ENCODE measurements at places on chromosomes 16 and 17. TPM values are rescaled to one million over a fixed set of nuclear protein-coding genes. Genes with fewer than 3 reads are reported as not detected.

The C16orf92 gene
- not detected for total RNA-seq

GRCh38 chr17:76260669-76261068 is 4.5 kb upstream of the UBALD2 start:
- H3K27me3 ChIP-seq = no peaks in the 10 kb centered on the region
- peaks cover 50% of the 10 kb centered on the region for H3K4me1 ChIP-seq
- no peak overlapping the region for H3K27ac ChIP-seq

DNA sequence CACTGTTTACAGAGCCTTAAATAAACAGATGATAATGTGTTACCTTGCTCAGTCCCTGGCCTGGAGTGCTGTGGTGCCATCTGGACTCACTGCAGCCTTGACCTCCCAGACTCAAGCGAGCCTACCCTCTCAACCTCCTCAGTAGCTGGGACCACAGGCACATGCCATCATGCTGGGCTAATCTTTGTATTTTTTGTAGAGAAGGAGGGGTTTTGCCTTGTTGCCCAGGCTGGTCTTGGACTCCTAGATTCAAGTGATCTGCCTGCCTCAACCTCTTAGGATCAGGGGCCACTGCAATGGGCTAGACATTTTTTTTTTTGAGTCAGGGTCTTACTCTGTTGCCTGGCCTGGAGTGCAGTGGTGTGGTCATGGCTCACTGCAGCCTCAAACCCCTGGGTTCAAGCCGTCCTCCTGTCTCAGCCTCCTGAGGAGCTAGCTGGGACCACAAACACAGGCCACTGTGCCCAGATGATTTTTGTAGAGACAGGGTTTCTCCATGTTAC is 5.0 kb upstream of the NAGLU start:
- no peak for DNase-seq
- peaks cover 20% of the 10 kb centered on the region for H3K27me3 ChIP-seq
- no peak overlapping the region for H3K27ac ChIP-seq
- no peaks in the 10 kb centered on the region for H3K36me3 ChIP-seq
- H3K4me1 ChIP-seq = peaks cover 32% of the 10 kb centered on the region
- H3K4me3 ChIP-seq = no peak overlapping the region

DNA sequence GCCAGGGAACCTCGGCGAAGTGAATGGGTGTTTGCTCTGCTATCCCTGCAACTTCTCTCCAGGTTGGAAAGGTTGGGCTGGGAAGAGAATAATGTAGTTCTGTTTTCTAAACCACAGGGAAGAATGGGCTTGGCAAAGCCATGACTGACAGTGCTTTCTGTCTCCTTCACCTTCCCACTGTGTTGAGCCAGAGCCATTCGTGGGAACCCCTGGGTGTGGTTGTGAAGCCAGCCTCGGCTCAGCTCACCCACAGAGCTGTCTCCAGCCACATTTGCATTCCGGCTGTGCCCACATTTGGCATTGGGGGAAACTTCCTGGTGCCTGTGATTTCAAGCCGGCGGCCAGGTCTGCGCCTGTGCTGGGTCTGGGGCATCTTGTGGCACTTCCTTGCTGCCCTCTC is 39.9 kb downstream of the BAIAP2 start:
- H3K36me3 ChIP-seq = no peaks in the 10 kb centered on the region
- H3K27ac ChIP-seq = no peak overlapping the region
- H3K4me1 ChIP-seq = no peaks in the 10 kb centered on the region
- no peak for DNase-seq

- H3K36me3 ChIP-seq = no peaks in the 10 kb centered on the region
- H3K4me1 ChIP-seq = peaks cover 30% of the 10 kb centered on the region
- peak; percentile 63 for DNase-seq
Measured at GRCh38 chr17:17682293-17682736, 1.1 kb downstream of the RAI1 start.

The ROGDI gene
- total RNA-seq = 5.9 TPM

- peaks cover 3% of the 10 kb centered on the region for H3K4me1 ChIP-seq
- no peak for DNase-seq
- no peaks in the 10 kb centered on the region for H3K27me3 ChIP-seq
Measured at GRCh38 chr17:30545024-30545423, 67.8 kb downstream of the GOSR1 start.

- peak overlapping the region; percentile 81 for H3K27ac ChIP-seq
- peaks cover 30% of the 10 kb centered on the region for H3K4me1 ChIP-seq
- DNase-seq = peak; percentile 31
- no peaks in the 10 kb centered on the region for H3K36me3 ChIP-seq
- peaks cover 3% of the 10 kb centered on the region for H3K27me3 ChIP-seq
Measured at GRCh38 chr17:30600830-30601494, 123.8 kb downstream of the GOSR1 start.

The C17orf113 gene
- total RNA-seq = 0.05 TPM

- H3K27me3 ChIP-seq = peaks cover 5% of the 10 kb centered on the region
- DNase-seq = no peak
- H3K4me1 ChIP-seq = no peaks in the 10 kb centered on the region
- no peak overlapping the region for H3K4me3 ChIP-seq
- H3K27ac ChIP-seq = no peak overlapping the region
Measured at GRCh38 chr16:23245268-23245667, 56.8 kb upstream of the SCNN1B start.

The NHLRC4 gene
- 2.6 TPM for total RNA-seq

The CCL18 gene
- not detected for total RNA-seq

- peaks cover 54% of the 10 kb centered on the region for H3K36me3 ChIP-seq
- no peaks in the 10 kb centered on the region for H3K27me3 ChIP-seq
Measured at GRCh38 chr17:75151930-75152329, 2.4 kb downstream of the JPT1 start.

DNA sequence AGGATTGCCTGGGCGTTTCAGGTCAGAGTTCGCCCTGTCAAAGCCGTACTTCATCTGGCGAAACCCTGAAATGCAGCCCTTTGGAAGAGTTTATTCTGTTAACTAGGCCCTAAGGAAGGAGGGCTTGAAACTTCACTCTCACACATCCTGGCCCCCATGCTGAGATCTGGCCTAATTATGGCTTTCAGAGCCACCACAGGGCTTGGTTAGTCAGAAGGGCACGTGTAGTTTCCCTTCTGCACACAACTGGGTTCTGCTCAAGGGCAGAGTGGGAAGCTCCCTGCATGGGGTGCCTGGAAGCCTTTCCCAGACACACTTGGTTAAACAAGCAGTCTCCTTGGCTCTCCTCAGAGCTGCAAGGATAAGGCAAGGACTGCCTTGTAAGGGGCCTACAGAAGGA is 397.3 kb downstream of the SHISA9 start:
- no peaks in the 10 kb centered on the region for H3K27me3 ChIP-seq
- H3K4me3 ChIP-seq = no peak overlapping the region
- no peak for DNase-seq
- H3K4me1 ChIP-seq = no peaks in the 10 kb centered on the region

The SCNN1B gene
- total RNA-seq = not detected

GRCh38 chr16:19095654-19096053 is 18.1 kb upstream of the ITPRIPL2 start:
- H3K27me3 ChIP-seq = peaks cover 8% of the 10 kb centered on the region
- H3K36me3 ChIP-seq = peaks cover 11% of the 10 kb centered on the region
- H3K4me3 ChIP-seq = no peak overlapping the region
- no peak for DNase-seq

The CRLF3 gene
- total RNA-seq = 76.2 TPM

The CSH2 gene
- total RNA-seq = not detected

The KRT39 gene
- not detected for total RNA-seq

The RHBDL3 gene
- total RNA-seq = 0.55 TPM

DNA sequence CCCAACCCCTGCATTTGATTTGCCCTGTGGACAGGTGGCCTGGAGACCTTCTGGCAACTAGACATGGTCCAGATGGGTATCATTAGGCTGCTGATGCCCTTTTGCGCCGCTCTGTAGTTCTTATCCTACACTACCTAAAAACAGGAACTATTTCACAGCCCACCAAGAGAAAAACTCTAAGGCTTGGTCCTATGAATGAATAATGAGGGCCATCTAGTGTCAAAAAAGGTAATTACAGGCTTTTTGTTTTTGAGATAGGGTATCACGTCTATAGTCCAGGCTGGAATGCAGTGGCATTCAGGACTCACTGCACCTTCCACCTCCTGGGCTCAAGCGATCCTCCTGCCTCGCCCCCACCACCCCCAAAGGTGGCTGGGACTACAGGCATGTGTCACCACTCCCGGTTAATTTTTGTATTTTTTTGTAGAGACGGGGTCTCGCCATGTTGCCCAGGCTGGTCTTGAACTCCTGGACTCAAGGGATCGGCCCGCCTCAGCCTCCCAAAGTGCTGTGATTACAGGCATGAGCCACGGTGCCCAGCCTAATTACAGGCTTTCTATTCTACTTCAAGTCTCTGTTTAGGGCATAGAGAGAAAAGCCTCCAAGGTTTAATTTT is 20.9 kb downstream of the COIL start:
- DNase-seq = no peak
- H3K4me1 ChIP-seq = peaks cover 26% of the 10 kb centered on the region
- H3K27me3 ChIP-seq = no peaks in the 10 kb centered on the region
- no peak overlapping the region for H3K4me3 ChIP-seq

DNA sequence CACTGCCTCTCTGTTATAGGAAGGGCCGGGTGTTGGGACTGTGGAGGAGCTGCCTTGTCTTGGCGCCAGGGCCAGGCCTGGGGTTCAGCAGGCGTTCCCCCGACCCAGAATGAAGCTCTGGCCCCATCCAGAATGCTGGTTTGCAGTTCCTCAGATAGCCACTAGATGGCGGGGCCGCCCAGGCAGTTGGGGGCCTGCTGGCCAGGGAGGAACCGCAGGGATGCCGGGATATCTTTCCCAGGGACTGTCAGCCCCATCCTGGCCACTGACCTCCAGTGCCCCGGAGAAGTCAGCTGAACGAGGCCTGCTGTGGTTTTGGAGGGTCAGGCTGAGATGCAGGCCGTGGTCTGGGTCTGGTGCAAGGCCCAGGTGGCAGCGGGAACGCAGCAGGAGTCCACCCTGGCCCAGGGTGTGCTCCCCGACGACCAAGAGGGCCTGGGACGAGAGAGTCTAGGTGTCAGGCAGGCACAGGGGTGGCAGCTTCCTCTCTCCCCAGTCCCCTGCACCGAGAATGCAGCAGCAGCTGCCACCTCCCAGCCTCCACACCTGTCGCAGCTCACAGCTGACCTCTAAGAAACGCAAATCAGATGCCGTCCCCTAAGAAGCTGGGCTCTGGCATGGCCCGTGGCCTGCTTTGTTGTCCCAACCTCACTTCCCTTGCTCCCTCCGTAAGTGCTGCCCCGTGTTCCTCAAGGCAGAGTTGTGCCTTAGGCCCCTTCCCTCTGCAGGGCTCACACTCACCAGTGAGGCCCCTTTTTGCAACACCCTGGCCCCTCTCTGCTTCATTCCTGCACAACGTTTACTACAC is 51.2 kb downstream of the RMI2 start:
- peak; percentile 66 for DNase-seq
- H3K36me3 ChIP-seq = no peaks in the 10 kb centered on the region
- H3K27me3 ChIP-seq = peaks cover 1% of the 10 kb centered on the region
- no peak overlapping the region for H3K4me3 ChIP-seq
- H3K27ac ChIP-seq = no peak overlapping the region

GRCh38 chr16:73022534-73022933 is 25.4 kb downstream of the ZFHX3 start:
- no peaks in the 10 kb centered on the region for H3K27me3 ChIP-seq
- no peak overlapping the region for H3K4me3 ChIP-seq
- no peaks in the 10 kb centered on the region for H3K36me3 ChIP-seq
- no peaks in the 10 kb centered on the region for H3K4me1 ChIP-seq

DNA sequence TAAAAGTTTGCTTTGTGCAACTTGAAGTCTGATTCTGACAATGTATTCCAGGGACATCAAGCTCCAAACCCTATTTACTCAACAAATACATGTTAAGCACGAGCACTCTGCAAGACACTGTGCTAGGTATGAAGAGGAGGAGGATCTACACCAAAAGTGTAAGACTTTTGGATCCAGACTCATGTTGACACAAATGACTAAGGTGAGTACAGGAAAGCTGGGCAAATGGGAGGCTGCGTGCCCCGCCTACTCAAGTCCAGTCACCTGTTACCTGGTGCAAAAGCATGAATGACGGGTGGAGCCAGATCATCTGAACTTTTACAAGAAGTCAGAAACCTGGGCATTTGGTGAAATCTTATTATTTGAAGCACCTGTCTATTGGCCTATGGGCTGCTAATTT is 120.7 kb downstream of the ABCC12 start:
- H3K4me3 ChIP-seq = no peak overlapping the region
- H3K36me3 ChIP-seq = no peaks in the 10 kb centered on the region
- no peak for DNase-seq
- no peaks in the 10 kb centered on the region for H3K4me1 ChIP-seq

GRCh38 chr17:50988427-50988826 is 122.3 kb upstream of the TOB1 start:
- no peaks in the 10 kb centered on the region for H3K27me3 ChIP-seq
- DNase-seq = no peak
- peaks cover 3% of the 10 kb centered on the region for H3K4me1 ChIP-seq
- no peak overlapping the region for H3K27ac ChIP-seq
- H3K4me3 ChIP-seq = no peak overlapping the region
- peaks cover 57% of the 10 kb centered on the region for H3K36me3 ChIP-seq

The CNOT1 gene
- 236 TPM for total RNA-seq

- peak overlapping the region; percentile 41 for H3K27ac ChIP-seq
- H3K27me3 ChIP-seq = no peaks in the 10 kb centered on the region
- peaks cover 15% of the 10 kb centered on the region for H3K36me3 ChIP-seq
- peaks cover 68% of the 10 kb centered on the region for H3K4me1 ChIP-seq
- DNase-seq = no peak
- peak overlapping the region; percentile 75 for H3K4me3 ChIP-seq
Measured at GRCh38 chr17:4706121-4706520, 2.2 kb upstream of the PELP1 start.

DNA sequence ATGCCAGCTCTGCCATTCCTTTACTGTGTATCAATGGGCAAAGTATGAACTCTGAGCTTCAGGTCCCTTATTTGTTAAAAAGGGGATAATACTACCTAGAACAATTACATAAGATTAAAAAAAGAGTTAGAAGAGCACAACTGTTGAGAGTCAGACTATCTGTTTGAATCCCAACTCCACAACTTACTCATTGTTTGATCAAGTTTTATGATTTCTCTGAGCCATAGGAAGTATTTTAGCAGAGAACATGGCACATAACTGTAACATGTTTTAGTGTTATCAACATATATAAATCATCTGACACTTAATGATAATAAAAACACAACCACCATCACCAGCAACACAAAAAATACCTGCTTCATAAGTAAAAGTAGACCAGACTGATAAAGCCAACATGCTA is 421.3 kb downstream of the ZFHX3 start:
- no peak for DNase-seq
- no peaks in the 10 kb centered on the region for H3K27me3 ChIP-seq
- no peaks in the 10 kb centered on the region for H3K36me3 ChIP-seq
- H3K27ac ChIP-seq = no peak overlapping the region
- H3K4me1 ChIP-seq = no peaks in the 10 kb centered on the region

DNA sequence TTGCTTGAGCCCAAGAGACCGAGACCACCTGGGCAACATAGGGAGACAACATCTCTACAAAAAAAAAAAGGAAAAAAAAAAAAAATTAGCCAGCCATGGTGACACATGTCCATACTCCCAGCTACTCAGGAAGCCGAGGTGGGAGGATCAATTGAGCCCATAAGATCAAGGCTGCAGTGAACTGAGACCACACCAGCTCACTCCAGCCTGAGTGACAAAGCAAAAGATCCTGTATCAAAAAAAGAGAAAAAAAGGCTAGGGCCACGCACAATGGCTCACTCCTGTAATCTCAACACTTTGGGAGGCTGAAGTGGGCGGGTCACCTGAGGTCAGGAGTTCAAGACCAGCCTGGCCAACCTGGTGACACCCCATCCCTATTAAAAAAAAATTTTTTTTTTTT is 13.8 kb downstream of the SUMO2 start:
- no peak for DNase-seq
